H1 (cell line): ENCODE measurements at places on chromosomes 16 and 17.

DNA sequence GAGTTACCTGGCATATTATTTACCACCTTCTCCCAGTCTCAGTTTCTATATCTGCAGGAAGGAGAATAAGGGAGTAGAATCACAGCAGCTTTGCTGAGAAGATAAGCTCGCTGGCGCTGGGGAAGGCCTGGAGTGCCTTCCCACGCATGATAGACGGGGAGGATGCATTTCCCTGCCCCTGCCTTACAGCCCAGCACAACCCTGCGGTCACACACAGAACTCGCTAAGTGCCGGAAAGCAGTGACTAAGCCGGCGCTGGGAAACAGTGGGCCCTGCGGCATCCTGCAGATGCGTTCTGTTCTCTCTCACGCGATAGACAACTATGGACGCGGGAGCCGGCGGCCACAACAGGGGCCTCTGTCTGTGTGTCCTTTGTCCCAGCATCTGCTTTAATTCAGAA is 4.8 kb downstream of the CA5A start:
- no peak for DNase-seq
- no peak overlapping the region for H3K27ac ChIP-seq
- H3K4me3 ChIP-seq, result no peak overlapping the region
- peaks cover 6% of the 10 kb centered on the region for H3K4me1 ChIP-seq

- H3K4me1 ChIP-seq, result no peaks in the 10 kb centered on the region
- no peak overlapping the region for H3K4me3 ChIP-seq
- no peak overlapping the region for H3K27ac ChIP-seq
- H3K27me3 ChIP-seq, result no peaks in the 10 kb centered on the region
These were observed 70.4 kb downstream of the METRNL start for GRCh38 chr17:83149761-83150251.

- H3K4me3 ChIP-seq, result no peak overlapping the region
- no peaks in the 10 kb centered on the region for H3K27me3 ChIP-seq
- H3K36me3 ChIP-seq, result no peaks in the 10 kb centered on the region
- DNase-seq, result no peak
These were observed 443.9 kb upstream of the CCL2 start for GRCh38 chr17:33811004-33811760.

GRCh38 chr16:55515111-55515510 is 6.2 kb downstream of the LPCAT2 start:
- H3K27me3 ChIP-seq, result no peaks in the 10 kb centered on the region
- no peaks in the 10 kb centered on the region for H3K4me1 ChIP-seq
- peaks cover 3% of the 10 kb centered on the region; the same call in 1 of the 2 replicates for H3K36me3 ChIP-seq
